ENCODE measurements at places on chromosomes 2 and 18.

- no peak for DNase-seq
These were observed 27.9 kb downstream of the XDH start for GRCh38 chr2:31386648-31387047.

- no peak for DNase-seq
These were observed 21.4 kb upstream of the FRZB start for GRCh38 chr2:182887753-182888415.

GRCh38 chr2:236021499-236022057 lies 146.6 kb downstream of the GBX2 start:
- peak; percentile 46 for DNase-seq

GRCh38 chr2:64260093-64260803 lies 116.0 kb upstream of the PELI1 start:
- DNase-seq = no peak

- DNase-seq = no peak
These were observed 172.8 kb downstream of the ANTXR1 start for GRCh38 chr2:69185807-69186206.

DNA sequence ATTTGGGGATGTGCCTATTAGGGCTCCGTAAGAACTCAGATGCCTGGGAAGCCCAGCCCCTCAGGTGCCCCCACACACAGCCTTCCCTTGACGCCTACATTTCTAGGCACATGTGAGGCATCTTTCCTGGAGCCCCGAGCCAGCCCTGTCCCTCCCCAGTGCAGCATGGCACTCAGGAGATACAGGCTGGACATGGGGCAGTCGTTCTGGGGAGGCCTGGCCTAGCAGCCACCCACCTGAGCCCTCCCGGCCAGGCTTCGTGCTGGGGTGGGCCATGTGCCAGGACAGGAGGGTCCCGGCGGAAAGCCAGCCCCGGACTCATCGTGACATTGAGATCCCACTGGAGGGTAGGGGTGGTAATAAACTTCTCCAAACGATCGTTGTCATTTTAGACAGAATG lies 15.2 kb downstream of the BOK start:
- DNase-seq = no peak

GRCh38 chr2:133344849-133345248 lies 223.4 kb downstream of the NCKAP5 start:
- no peak for DNase-seq

Measured in fibroblast of the conjunctiva (primary cell).